ENCODE measurements at places on chromosomes 2 and 18. TPM values are rescaled to one million over a fixed set of nuclear protein-coding genes. Genes with fewer than 3 reads are reported as not detected.

BOK gene
- total RNA-seq, result 32.2 TPM

DSC3 gene
- 17.0 TPM for total RNA-seq

MYOM1 gene
- total RNA-seq, result 3.1 TPM

GRCh38 chr2:15780912-15781574, 159.3 kb upstream of the MYCN start:
- no peaks in the 10 kb centered on the region for H3K36me3 ChIP-seq
- DNase-seq, result no peak
- no peaks in the 10 kb centered on the region for H3K27me3 ChIP-seq
- no peaks in the 10 kb centered on the region for H3K4me1 ChIP-seq
- H3K27ac ChIP-seq, result no peak overlapping the region

MTLN gene
- total RNA-seq, result 68.2 TPM

DNA sequence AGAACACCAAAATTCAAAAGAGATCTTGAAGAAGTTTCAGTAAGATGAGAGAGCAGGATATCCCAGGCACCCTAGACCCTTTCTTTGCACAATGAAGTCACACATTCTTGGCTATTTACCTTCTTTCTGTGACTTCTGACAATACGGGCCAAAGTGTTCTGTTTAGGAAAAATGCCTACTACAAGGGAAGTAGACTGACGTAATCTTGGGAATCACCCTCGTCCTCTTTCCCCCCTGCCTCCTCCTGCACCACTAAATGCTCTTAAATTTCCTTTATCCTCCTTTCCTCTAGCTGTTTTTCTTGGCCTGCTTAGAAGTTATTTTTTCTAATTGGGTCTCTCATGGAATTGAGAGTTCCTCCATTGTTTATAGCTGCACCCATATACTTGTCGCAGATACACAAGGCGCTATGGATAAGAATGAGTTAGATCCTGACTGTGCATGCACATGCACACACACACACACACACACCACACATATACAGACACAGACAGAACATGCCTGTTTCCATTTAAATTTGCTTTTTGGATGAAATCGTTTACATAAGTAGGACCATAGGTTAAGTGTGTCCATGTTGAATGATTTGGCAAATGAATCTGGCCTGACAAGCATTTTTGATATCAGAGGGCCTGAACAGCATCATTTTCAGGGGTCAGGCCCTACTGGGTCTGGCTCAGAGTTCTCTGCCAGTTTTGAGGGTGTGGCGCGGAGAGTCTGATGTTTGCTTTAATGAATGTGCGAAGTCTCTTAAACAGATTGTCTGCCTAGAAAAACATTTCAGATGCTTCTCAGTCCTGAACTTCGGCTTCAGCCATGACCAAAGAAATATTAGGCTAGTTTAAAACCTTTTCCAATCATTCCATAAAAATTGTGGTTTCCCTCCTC, 131.9 kb upstream of the NT5C1B start:
- H3K27ac ChIP-seq, result no peak overlapping the region
- DNase-seq, result no peak
- no peaks in the 10 kb centered on the region for H3K27me3 ChIP-seq
- H3K4me3 ChIP-seq, result no peak overlapping the region

GRCh38 chr18:63700501-63700900, 2.3 kb upstream of the SERPINB11 start:
- H3K4me3 ChIP-seq, result no peak overlapping the region
- H3K4me1 ChIP-seq, result no peaks in the 10 kb centered on the region
- no peaks in the 10 kb centered on the region for H3K36me3 ChIP-seq
- no peak overlapping the region for H3K27ac ChIP-seq
- DNase-seq, result no peak
- H3K27me3 ChIP-seq, result no peaks in the 10 kb centered on the region

GRCh38 chr2:205358351-205358815, 323.9 kb upstream of the NRP2 start:
- no peaks in the 10 kb centered on the region for H3K36me3 ChIP-seq
- DNase-seq, result no peak
- no peaks in the 10 kb centered on the region for H3K27me3 ChIP-seq
- H3K4me1 ChIP-seq, result no peaks in the 10 kb centered on the region
- H3K4me3 ChIP-seq, result no peak overlapping the region

GRCh38 chr18:58535340-58536201, 93.3 kb downstream of the ALPK2 start:
- no peak overlapping the region for H3K4me3 ChIP-seq
- H3K36me3 ChIP-seq, result no peaks in the 10 kb centered on the region
- no peak for DNase-seq
- H3K4me1 ChIP-seq, result no peaks in the 10 kb centered on the region
- H3K27ac ChIP-seq, result no peak overlapping the region

- H3K4me3 ChIP-seq, result no peak overlapping the region
- no peaks in the 10 kb centered on the region for H3K4me1 ChIP-seq
- no peak for DNase-seq
- no peak overlapping the region for H3K27ac ChIP-seq
- no peaks in the 10 kb centered on the region for H3K27me3 ChIP-seq
- no peaks in the 10 kb centered on the region for H3K36me3 ChIP-seq
These were observed 89.1 kb downstream of the AFF3 start for GRCh38 chr2:100053087-100053885.

FZD7 gene
- total RNA-seq, result 26.5 TPM

GRCh38 chr18:8812631-8813030, 107.3 kb downstream of the MTCL1 start:
- no peaks in the 10 kb centered on the region for H3K27me3 ChIP-seq
- H3K4me1 ChIP-seq, result no peaks in the 10 kb centered on the region
- no peak overlapping the region for H3K27ac ChIP-seq
- no peak for DNase-seq

FSIP2 gene
- total RNA-seq, result 0.64 TPM

IL1RN gene
- 1.6 TPM for total RNA-seq

KCNK3 gene
- 2.3 TPM for total RNA-seq

DNA sequence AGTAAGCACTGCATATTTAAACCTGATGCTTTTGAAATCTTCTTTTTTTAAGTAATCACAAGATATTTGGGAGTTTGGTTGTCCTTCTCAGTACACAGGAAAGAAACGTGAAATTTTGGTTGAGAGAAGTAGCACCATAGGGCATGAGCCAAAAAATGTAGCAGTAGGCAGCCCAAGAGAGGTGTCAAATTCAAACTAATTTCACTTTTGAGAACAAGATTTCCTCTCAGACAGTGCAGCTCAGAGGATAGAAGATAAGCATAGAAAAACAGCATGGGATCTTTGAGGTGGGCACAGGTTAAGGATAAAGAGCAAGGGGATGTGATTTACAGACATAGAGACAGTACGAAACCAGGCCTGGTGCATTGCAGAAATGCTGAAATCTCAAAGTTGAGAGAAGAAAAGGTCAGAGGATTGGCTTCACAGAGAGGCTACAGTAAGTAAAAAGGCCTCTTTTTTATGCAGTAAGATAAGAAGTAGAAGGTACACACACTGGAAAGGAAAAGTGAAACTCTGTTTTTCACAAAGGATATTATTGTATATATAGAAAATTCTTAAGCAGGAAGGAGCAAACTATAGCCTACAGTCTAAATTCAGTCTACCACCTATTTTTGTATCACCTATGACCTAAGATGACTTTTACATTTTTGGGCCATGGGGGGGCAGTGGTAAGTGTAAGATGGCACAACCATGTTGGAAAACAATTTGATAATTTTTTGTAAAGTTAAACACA, 89.8 kb downstream of the PKP4 start:
- H3K4me3 ChIP-seq, result no peak overlapping the region
- H3K27ac ChIP-seq, result no peak overlapping the region
- no peak for DNase-seq
- no peaks in the 10 kb centered on the region for H3K36me3 ChIP-seq

DNA sequence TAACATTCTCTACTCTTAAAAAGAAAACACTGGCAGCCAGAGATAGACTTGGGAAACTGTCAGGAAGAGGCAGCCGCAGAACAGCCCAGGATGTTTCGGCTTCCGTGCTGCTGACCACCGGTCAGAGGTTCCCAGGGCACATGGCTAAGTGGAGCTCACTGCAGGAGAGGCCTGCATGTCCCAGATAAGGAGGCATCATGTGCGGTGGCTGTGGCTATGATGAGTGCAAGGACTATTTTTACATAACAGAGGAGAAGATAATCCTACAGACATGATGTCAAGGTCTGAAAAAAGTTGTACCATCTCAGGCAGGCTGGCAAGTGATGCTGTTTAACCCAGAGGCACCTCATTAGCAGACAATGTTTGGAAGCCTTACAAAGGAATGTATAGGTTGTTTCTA, 252.3 kb downstream of the CYRIA start:
- no peak for DNase-seq
- H3K36me3 ChIP-seq, result no peaks in the 10 kb centered on the region
- no peak overlapping the region for H3K4me3 ChIP-seq

GRCh38 chr2:213551526-213551925, 267.3 kb downstream of the SPAG16 start:
- H3K4me3 ChIP-seq, result no peak overlapping the region
- no peaks in the 10 kb centered on the region for H3K4me1 ChIP-seq
- H3K27ac ChIP-seq, result no peak overlapping the region

FAM110C gene
- total RNA-seq, result 30.7 TPM

- no peaks in the 10 kb centered on the region for H3K36me3 ChIP-seq
- H3K27ac ChIP-seq, result no peak overlapping the region
- H3K27me3 ChIP-seq, result no peaks in the 10 kb centered on the region
- DNase-seq, result no peak
- H3K4me1 ChIP-seq, result no peaks in the 10 kb centered on the region
- H3K4me3 ChIP-seq, result no peak overlapping the region
These were observed 309.5 kb upstream of the HS6ST1 start for GRCh38 chr2:128628206-128628605.

DNA sequence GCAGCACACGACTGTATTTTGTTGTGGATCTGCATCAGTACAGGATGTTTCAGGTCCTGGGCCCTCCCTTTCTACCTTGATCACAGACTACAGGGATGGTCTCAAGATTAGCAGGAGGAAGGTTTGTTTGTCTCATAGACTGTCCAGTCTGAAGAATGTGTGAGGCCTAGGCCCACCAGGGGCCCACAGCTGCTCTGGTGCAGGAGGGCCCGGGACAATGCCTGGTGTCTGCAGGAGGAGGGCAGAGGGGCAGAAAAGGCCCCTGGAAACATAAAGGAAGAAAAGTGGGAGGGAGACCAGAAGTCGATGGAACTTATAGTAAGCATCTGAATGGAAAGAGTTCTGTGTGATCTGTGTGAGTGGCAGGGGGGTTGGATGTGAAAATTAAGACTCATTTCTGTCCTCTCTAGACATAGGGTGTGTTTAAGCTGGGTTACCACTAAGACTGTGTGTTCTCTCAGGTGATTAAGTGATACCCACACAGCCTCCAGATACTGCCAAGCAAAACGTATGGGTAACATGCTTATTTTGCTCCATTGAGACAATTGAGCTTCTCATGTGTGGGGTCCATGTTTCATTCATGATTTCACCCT, 33.4 kb upstream of the LPIN2 start:
- no peaks in the 10 kb centered on the region for H3K36me3 ChIP-seq
- no peak overlapping the region for H3K27ac ChIP-seq
- H3K4me1 ChIP-seq, result peaks cover 6% of the 10 kb centered on the region

- DNase-seq, result no peak
- H3K4me1 ChIP-seq, result peaks cover 49% of the 10 kb centered on the region
- H3K4me3 ChIP-seq, result no peak overlapping the region
These were observed 20.6 kb downstream of the SMAD7 start for GRCh38 chr18:48929941-48930713.

DNA sequence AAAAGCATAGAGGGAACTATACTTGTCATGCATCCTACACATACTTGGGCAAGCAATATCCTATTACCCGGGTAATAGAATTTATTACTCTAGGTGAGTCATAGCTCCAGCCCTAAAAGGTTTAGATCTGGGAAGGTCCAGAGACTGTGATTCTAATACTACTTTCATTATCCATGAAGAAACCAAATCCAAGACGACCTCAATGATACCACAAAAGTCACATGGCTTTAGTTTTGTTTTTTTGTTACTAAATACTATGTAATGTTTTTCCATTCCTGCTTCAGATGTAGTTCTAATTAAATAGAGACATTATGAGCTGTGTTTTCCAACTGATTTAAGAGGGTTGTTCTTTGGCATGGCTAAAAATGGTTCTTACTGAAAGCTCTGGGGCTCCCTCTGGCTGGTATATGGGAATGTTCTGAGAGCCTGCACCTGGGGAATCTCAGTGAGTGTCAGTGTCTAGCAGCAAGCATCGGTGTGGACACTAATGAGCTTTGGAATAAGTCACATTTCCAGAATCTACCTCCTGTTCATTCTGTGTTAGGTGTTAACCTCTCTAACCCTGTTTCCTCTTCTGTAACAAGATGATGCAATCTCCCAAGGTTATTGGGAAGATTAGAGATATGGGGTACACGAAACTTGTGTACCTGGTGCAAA, 20.5 kb upstream of the IL1RL2 start:
- H3K36me3 ChIP-seq, result no peaks in the 10 kb centered on the region
- DNase-seq, result peak; percentile 44
- no peaks in the 10 kb centered on the region for H3K4me1 ChIP-seq

MRO gene
- 0.66 TPM for total RNA-seq

DNA sequence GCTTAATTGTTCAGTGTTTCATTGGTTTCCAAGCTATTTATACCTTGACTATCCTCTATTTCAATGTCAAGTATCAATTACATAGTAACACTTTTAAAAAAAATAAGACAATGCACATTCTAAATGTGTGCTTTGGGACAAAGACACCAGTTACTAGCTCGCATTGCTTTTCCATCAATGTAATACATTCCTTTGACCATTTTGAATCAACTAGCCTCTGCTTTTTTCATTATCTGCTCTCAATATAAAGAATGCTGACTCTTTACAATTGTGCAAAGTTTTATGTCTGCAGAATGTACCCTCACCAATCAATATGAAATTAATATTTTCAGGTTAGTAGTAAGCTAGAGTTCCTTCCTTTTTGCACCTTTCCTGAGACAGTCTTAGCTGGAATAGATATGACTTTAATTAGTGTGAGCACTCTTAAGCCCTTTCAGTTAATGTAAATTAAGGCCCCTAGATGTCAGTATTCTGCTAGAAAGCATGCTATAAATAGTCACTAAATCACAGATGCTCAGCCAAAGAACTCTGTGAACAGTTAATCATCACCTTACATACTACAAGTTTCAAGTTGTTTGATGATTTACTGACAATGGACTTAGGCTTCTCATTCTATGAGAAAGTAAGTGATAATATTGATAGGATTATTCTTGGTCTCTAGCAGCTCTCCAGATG, 413.6 kb downstream of the PTH2R start:
- no peak overlapping the region for H3K4me3 ChIP-seq
- H3K27me3 ChIP-seq, result no peaks in the 10 kb centered on the region
- no peak overlapping the region for H3K27ac ChIP-seq
- no peaks in the 10 kb centered on the region for H3K4me1 ChIP-seq

DNA sequence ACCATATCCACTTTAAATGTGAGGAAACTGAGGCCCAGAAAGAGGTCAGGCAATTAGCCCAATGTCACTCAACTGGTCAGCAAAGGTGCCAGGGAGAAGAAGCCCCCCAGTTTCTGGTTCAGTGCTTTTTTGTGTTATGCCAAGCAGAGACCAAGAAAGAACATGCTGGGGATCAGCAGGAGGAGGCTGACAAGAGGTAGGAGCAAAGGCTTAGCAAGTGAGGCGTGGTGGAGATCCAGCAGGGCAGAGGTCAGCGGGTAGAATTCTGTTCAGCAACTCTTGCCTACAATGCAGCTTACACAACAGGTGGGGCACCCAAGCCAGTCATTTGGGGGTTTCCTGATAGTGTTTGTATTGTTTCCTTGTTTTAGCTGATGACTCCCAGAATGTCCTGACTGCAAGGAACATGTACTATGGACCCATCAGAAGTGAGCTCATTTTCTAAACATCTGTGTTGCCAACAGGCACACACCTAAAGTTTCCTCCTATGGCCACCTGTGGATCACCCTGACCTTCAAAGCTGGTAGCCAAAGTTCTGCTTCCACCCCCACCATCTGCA, 28.2 kb downstream of the LPIN2 start:
- no peak overlapping the region for H3K27ac ChIP-seq
- peaks cover 5% of the 10 kb centered on the region for H3K4me1 ChIP-seq
- no peaks in the 10 kb centered on the region for H3K27me3 ChIP-seq
- no peak for DNase-seq
- no peak overlapping the region for H3K4me3 ChIP-seq
